ENCODE measurements at places on chromosomes 16 and 17.

GRCh38 chr17:2025622-2026309 is 632 bp upstream of the RTN4RL1 start:
- no peak for DNase-seq

DNA sequence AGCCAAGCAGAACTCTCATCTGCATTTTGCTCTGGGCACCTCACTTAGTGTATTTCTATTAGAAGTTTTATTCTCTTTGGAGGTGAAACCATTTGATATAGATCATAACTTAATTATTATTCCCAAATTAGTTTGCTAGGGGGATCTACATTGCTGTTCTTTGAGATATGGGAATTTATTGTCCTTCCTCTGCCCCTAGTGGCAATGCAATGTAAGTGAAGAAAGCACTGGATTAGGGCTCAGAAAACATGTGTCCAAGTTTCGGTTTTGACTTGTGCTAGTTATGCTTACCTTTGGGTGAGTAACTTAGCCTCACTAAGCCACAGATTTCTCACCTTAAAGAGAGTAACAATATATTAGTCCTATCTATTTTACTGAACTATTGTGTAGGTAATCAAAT is 2.9 kb downstream of the KRT39 start:
- DNase-seq = no peak

GRCh38 chr16:11725457-11725856 is 17.2 kb downstream of the TXNDC11 start:
- DNase-seq = no peak

DNA sequence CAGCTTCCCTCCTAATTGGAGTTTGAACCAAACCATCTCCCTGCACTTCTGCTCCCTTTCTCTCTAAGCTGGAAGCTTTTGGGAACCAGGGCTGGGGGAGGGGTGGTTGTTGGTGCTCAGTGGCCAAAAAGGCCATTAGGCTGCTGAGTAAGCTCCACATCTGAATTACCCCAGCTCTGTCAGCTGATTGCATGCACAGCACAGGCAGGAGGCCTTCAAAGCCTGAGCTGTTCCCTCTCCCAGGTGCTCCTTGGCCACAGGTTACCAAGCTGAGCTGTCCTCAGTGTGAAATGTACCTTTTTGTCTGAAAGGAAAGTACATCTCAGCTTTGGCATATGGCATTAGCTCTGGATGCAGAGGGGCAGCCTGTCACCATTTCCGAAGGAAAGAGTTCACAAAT is 6.2 kb upstream of the TBKBP1 start:
- no peak for DNase-seq

- DNase-seq = no peak
Measured at GRCh38 chr17:39110435-39111136, 40.9 kb downstream of the PLXDC1 start.

All from stimulated activated CD4-positive, alpha-beta T cell treated with anti-CD3 and anti-CD28 coated beads, Interleukin-4, amount 100 ng/mL, for 48 hours (primary cell).